GDM1 (cell line): ENCODE measurements at places on chromosomes 5 and 9.

DNA sequence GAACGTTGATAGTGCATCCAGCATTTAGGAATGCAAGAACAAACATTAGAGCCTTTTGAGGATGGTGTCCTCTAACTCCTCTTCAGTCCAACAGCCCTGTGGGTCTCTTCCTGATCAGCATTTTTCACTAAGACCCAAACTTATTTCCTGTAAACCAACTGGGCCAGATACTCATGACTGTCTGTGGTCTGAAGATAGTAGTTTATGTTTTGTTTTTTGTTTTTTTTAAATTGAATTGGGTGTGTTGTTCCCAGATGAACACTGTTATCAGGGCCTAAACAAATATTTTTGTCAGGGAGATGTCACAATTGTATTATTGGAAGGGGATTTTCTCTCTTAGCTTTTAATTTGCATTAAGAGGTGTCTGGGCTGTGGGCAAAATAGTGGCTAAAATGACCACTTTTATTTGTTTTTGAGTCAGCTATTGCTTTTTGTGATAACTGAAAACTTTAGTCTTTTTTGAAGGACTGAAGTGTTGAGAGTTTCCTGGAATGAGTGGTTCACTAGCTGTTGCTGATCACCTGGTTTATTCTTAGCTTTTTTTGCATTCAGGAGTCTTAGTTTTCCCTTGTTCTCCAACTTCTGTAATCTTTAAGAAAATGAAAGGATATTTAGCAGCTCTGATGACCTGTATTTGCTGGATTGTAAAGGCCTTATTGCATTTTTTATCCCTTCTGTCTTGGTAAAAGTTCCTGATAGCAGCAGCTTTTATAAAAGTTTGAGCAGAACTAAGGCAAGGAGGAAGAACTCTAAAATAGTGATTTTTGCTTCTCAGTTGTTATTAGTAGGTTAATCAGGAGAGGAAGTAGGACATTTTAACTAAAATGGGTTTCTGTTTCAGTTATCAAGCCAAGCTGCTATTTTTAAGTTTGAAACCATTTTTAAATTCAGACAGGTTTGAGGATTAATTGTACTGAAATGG is 5.5 kb downstream of the MAN2A1 start:
- no peak for DNase-seq

- DNase-seq = no peak
Observed at GRCh38 chr5:150593996-150594395, 46.5 kb upstream of the SYNPO start.

DNA sequence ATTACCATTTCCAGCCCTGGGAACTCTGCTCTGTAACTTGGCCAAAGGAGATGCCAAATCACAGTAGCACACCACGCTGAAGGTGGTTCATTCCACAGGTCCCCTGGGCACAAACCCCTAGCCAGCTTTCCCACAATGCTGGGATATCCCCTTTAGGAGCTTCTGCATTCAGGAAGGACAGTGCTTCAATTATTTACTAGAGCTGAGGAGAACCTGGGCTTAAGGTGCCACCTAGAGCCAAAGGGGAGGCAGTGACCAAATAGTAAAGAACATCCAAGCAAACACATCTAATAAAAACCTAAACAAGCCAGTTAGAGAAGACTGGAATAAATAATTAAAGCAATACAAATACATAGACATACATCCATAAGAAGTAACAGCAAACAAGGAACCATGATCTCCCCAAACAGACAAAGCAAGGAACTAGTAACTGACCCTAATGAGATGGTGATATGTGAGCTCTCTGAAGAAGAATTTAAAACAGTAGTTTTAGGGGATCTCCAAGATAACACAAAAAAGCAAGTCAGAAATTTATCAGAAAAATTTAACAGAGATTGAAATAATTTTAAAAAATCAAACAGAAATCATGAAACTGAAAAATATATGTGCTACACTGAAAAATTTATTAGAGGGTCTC is 14.6 kb downstream of the KIF4B start:
- DNase-seq = no peak

GRCh38 chr9:16062542-16063240 is 509.8 kb downstream of the CCDC171 start:
- no peak for DNase-seq

DNA sequence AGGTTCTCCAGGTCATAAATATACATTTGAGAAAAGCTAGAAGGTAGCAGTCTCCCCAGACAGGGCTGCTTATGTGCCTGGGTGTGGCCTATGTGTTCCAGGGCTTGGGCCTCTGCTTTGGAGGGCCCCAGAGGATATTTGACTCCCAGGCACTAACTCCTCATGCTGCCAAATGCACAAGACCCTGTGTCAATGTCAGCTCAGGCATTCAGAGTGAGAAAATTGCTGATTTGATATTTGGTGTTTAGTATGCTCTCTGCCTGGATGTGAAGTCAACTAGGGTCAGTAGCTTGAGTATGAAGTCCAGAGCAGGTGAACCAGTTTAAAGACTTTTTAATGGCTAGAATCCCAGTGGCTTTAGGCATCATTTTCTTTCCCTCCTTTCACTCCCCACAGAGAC is 57.5 kb upstream of the IL7R start:
- no peak for DNase-seq

- DNase-seq = no peak
Observed at GRCh38 chr9:69571032-69571431, 101.1 kb downstream of the APBA1 start.

DNA sequence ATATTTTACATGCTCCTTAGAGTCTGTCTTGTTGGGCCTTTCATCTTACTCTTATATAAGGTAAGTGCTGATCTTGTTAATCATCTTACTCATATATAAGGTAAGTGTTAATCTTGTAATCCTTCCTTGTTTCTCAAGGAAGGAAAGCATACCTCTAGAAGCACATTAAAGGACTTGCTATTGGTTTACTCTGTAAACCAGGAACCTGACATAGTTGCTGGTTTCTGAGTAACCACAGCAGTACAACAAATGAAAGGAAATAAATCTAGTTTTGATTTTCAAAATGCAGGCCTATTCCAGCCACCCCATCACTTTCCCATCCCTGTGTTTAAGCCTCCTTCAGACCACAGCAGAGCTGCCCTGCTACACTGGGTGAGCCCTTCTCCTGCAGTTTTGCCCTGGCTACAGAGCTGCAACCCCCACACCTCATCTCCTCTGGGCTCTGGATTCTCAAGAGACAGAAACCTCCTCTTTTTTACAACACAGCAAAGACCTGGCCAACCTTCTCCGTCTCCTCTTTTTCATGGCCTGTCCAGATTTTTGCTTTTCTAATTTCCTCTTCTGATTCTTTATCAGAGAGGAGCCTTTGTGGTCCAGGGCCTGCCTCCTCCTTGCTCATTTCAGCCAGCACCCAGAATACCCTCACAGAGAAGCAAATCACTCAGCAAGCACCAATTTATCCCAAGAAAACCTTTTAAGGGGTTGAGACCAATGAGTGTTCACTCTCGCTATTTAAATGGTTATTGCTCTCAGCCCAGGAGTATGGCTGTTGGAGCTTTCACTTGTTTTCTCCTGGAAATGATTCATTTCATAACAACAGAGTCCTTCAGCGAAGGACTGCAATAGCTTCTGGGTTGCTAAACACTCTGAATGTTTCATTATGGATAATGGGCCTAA is 103.2 kb downstream of the FSTL4 start:
- DNase-seq = no peak

DNA sequence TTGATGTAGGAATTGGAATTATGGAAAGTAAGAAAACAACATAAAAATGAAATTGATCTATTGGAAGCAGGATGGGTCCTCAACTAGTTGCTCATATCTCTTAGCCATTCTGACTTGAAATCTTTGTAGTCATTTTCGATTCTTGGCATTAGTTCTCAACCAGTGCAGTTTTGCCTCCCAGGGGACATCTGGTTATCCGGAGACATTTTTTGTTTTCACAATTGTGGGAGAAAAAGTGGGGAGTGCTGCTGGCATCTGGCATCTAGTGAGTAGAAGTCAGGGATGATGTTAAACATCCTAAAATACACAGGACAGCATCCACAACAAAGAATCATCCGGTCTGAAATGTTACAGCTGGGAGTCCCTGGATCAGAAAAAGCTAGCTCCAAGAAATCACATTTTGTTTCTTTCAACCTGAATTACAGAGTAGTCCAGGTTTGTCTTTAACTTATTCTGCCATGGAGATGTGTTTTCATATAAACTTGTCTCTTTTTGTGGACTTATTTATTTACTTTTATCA is 74.9 kb downstream of the FBXL7 start:
- DNase-seq = no peak

DNA sequence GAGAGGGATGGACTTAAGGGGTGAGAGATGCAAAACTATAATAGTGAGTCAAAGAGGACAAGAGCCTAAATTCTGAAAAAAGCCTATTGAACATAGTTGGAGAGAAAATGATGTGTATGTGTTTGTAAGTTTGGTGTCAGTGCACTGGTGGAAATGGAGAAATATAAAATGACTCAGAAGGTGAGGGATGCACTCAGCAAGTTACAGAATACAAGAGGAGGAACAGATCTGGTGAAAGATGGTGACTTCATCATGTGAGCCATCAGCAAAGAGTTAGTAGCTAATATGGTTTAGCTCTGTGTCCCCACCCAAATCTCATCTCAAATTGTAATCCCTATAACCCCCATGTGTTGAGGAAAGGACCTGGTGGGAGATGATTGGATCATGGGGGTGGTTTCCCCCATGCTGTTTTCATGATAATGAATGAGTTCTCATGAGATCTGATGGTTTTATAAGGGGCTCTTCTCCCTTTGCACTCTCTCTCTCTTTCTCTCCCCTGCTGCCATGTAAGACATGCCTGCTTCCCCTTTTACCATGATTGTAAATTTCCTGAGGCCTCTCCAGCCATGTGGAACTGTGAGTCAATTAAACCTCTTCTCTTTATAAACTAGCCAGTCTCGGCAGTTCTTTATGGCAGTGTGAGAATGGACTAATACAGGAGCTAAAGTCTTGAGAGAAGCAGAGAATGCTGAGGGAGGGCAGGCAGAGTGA is 30.4 kb upstream of the FYB1 start:
- no peak for DNase-seq

- DNase-seq = no peak
Observed at GRCh38 chr9:24095246-24095645, 269.2 kb upstream of the ELAVL2 start.

DNA sequence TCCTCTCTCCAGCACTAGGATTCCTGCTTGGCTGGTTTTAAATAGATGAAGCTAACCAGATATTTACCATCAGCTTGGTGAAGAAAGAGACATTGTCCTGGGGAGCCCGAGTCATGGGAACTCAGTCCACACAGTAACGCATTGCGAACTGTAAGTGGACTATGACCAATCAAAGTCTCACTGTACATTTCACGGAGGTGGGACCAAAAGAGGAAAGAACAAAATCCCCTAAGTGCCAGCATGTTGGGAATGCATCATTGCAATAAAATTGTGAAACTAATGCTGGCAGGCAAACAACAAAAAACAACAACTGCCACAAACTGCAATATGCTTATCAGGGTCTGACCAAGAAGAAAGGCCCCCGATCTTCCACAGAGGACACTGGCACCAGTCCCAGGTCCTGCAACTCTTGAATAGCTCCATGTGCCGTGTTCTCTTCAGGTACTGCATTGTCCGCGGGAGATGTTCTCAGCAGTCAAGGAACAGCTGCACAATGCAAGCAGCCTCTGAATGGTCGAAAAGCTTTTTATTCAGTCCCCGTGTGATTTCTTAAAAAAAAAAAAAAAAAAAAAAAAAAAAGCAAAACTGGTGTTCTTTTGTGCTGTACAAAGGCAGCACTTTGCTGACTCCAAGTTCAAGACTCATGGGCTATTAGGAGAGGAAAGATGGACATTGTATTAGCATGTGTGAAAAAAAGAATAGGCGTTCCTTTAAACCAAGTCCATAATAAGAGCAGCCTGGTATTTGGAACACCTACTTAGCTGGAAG is 38.1 kb downstream of the SEMA6A start:
- DNase-seq = no peak

DNA sequence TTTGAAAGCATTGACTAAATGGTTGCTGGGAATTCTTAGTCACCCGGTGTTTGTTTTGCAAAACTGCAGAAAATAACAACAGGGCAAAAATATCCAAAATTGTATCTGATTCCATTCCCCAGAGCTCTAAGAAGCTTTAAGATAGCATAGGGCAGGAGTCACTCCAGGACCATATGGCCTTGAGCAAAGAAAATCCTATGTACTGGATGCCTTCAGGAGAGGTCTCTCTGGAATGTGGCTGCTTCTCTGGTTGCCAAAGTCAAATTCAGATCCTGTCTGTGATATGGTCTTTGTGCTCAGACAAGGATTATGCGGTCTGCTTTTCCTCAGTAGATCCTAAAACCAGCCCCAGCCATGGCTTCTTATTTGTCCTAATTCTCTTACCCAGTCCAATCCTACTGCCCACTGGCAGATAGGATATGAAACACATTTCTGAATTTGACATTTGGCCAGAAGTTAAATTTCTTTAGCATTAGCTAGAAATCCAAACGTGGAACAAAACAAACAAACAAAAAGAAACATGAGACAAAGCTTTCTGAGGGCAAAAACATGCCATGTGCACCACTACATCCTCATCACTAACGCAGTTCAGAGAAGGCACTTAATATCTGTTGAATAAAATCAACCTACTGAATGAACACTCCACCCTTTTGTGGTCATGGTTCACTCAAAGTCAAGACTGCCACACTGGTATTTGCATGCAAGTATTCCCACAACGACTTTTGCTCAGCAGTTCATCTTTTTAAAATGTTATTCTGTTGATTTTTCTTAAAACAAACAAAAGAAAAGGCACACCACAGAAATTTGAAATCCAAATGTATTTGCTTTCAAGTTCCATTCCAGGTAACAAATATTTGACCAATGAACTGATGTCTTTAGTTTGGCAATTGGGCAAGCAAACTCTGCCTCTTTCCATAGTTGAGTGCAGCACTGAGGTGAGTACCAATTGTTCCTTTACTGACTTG is 165.7 kb downstream of the TRPM6 start:
- no peak for DNase-seq

GRCh38 chr5:90807496-90807895 is 248.9 kb downstream of the ADGRV1 start:
- DNase-seq = no peak

- DNase-seq = no peak
Observed at GRCh38 chr5:1001406-1002270, 7.0 kb upstream of the NKD2 start.

DNA sequence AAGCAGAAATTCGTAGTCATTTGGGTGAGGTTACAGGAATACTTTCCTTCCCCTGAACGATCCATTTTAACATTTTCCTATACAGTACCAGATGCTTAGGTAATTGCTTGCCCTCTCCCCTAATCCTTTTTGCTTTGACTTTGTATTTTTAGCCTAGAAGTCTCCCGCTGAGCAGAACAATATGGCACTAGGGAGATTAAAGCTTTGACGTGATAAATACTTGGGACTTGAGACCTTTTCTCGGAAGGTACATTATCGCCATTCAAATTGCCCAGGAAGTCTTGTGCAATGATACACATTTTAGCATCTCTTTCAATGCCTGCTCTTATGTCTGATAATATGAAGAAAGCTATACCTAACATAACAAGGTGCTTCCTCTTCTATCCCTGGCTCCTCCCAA is 22.9 kb upstream of the SPATA31C2 start:
- DNase-seq = no peak

- DNase-seq = no peak
Observed at GRCh38 chr9:70477907-70478480, 63.5 kb upstream of the KLF9 start.
